ENCODE measurements at places on chromosomes 6 and 20.

- no peak for DNase-seq
Measured at GRCh38 chr6:163842467-163842866, 427.9 kb downstream of the QKI start.

DNA sequence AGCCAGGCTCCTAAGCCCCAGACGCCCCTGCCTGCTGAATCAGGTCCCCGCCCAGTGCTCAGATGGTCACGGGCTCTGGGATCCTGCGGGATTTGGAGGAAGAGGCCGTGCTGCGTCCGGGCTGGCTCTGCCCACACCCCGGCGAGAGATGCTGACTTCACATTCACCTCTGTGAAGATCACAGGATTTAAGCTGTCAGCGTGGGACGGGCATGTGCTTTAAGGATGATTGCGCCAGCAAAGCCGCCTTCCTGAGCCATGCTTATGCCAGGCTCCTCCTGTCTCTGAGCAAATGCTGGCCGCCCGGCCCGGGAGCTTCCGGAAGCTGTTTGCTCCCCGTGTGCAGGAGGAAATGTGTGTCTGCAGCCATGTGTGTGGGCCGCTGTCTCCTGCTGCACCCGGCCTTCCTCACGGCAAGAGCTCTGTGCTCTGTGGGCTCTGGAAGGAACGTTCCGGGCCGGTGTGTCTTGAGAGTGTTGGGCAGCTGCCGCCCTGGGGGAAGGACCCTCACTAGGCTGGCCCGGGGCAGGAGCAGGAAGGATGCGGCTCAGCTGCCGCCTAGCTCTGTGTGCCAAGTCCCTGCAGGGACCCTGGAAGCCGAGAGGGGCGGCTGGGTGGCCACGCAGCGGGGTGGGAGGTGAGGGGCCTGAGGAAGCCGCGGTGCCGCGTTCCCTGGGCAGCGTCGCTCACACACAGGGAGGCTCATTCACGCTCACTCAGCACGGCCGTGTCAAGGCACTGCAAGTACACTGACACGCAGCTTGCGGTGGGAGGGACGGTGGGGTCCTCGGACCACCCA is 19.0 kb upstream of the BHLHE23 start:
- no peak for DNase-seq

GRCh38 chr6:100704961-100705360 is 176.2 kb downstream of the ASCC3 start:
- DNase-seq = no peak

DNA sequence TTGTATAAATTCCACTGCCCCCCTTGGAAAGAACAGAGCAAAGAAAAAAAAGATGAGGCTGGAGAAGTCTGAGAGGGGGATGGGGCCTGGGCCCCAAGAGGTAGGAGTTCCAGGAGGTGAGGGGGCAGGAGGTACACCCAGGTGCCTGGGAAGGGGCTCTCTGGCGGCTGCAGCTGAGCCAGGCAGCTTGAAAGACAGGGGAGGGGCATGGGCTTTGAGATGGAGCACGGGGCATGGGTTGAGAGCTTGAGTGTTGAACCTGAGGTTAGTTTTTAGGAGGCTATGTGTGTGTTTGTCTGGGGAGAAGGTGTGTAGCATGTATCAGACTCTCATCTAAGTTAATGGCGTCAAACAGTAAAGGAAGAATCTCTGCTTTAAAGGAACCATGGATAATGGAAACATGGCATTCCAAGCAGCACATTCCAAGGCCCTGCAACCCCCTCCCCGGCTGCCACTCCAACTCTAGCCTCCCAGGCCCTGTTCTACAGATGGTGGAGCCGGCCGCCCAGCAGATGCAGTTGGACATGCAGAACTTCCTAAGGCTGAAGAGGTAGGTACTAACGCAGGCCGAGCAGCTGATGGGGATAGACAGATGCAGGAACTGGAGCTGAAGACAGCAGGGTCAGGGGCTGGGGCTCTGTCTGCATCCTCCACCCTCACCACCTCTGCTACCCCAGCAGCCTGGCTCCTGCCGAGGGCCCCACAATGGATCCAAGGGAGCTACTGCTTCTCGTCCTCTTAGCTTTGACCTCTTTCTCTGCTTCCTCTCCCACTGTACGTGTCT is 42.1 kb downstream of the MDFI start:
- DNase-seq = no peak

DNA sequence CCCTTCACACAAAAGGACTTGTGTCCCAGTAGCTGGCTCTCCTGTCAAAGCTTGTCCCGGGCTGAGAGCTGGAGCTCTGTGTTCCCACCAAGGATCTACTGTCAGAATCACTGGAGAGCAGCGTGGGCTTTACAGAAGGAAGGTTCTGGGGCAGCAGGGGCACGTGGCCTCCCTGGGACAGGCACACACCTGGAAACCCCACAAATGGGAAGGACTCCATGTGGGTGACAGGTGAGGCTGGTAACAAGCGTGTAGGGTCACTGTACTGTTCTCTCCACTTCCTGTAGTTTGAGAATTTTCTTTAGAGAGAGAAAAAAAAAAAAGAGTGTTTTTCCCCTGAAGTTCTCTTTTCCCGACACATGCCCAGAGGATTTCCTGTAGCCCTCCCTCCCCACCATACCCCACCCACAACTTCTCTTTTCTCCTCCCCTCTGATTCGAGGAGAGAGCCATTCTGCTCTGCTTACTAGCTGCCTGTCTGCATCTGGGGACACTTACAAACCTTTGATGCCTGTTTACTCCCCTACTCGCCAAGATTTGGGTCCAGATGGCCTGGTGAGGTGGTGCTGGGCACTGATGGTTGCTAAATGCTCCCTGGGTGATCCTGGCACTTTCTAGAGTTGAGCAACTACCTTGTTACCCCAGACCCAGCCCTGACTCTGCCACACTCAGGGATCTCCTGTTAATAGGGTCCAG is 84.1 kb upstream of the SIRPA start:
- no peak for DNase-seq

GRCh38 chr6:70033781-70034180 is 167.4 kb downstream of the COL19A1 start:
- no peak for DNase-seq

DNA sequence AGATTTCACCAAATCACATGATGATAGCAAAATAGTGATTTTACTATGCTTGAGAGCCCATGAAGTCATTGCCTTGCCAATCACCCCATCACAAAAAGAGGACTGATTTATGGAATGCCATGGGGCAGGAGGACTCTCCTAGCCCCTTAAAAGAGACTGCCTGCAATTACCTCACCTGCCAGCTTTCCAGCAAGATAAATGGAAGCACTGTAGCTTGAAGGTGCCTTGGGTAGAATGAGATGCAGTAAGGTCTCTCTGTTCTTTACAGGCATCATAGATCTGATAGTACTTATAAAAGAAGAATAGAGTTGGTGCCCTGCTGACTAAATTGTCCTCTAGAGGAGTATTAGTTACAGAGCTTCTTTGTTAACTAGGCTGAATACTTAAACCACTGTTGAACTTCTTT is 242.3 kb downstream of the TMEM242 start:
- DNase-seq = no peak

- DNase-seq = no peak
Measured at GRCh38 chr20:10910535-10911178, 236.9 kb upstream of the JAG1 start.

- no peak for DNase-seq
Measured at GRCh38 chr6:168992446-168993144, 261.1 kb downstream of the THBS2 start.

GRCh38 chr6:154297721-154298120 is 58.9 kb downstream of the IPCEF1 start:
- DNase-seq = no peak

- DNase-seq = no peak
Measured at GRCh38 chr6:829656-830055, 136.7 kb upstream of the EXOC2 start.

DNA sequence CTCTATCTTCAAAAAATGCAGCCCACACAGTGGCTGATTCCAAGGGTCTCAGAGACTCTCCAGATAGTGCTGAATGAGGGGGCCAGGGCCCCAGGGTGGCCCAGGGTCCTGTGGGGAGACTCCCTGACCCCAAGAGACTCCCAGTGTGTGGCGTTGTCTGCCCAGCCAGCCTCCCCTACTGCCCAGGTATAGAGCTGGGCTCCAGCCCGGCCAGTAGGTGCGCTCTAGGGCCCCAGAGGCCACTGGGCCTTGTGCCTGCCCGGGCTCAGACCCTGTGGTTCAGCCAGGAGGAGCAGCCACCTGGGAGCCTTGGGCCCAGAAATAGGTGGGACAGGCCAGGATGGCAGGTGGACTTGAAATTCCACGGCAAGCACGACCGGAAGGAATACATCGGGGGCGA is 30.3 kb upstream of the GATA5 start:
- no peak for DNase-seq

- peak; percentile 47 for DNase-seq
Measured at GRCh38 chr6:45923831-45924391, 91.7 kb downstream of the CLIC5 start.

GRCh38 chr6:6317825-6318733 is 2.4 kb downstream of the F13A1 start:
- no peak for DNase-seq

DNA sequence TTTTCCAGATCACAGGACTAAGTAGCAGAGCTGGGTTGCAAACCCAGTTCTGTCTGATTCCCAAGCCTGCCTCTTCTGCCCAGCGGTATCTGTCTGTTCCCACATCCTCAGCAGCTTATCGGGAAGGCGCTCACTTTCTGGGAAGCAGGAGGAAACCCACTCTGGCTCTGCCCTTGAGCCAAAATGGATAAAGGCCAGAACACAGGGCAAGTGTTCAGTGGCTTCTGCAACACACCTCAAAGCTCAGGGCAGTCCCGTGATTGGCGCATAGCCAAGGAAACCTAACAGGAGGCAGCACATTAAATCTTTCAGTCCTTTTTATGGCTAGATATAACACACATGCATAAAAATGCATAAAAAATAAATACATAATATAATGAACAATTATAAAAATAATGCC is 262.2 kb downstream of the NRN1 start:
- DNase-seq = no peak

DNA sequence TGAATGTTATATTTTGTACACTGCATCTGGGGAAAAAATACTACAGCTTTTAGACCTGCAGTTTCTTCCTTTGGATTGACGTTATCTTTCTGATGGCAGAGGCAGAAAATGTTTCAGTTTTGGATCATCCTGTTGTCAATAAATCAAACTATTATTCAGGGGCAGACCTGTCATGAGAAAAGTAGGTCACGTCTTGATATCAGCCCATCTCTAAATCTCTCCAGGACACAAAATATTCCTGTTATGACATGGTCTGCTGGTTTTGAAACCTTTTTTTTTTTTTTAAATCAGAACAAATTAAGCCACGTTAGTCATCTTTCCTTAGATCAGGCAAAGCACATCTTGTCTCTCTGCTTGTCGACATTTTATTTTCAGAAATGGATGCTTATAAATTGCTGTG is 24.0 kb downstream of the IL20RA start:
- no peak for DNase-seq

GRCh38 chr6:159892053-159892452 is 1.3 kb downstream of the MAS1 start:
- no peak for DNase-seq

GRCh38 chr20:1283522-1284510 is 17.7 kb downstream of the SNPH start:
- DNase-seq = no peak

DNA sequence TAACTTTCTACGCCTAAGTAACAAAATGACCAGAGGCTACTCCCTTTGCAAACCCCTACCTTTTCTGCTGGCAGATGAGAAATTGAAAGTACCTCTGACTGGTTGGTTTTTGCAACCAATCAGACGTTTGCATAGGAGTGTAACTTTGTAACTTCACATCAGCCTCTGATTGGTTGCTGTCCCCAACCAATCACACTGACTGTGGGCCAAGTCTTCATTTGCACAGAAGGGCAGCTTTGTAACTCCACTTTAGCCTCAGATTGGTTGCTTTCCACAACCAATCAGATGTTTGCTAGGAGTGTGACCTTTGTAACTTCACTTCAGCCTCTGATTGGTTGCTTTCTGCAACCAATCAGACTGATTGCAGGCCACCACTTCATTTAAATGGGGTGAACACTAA is 89.1 kb downstream of the ME1 start:
- DNase-seq = no peak

DNA sequence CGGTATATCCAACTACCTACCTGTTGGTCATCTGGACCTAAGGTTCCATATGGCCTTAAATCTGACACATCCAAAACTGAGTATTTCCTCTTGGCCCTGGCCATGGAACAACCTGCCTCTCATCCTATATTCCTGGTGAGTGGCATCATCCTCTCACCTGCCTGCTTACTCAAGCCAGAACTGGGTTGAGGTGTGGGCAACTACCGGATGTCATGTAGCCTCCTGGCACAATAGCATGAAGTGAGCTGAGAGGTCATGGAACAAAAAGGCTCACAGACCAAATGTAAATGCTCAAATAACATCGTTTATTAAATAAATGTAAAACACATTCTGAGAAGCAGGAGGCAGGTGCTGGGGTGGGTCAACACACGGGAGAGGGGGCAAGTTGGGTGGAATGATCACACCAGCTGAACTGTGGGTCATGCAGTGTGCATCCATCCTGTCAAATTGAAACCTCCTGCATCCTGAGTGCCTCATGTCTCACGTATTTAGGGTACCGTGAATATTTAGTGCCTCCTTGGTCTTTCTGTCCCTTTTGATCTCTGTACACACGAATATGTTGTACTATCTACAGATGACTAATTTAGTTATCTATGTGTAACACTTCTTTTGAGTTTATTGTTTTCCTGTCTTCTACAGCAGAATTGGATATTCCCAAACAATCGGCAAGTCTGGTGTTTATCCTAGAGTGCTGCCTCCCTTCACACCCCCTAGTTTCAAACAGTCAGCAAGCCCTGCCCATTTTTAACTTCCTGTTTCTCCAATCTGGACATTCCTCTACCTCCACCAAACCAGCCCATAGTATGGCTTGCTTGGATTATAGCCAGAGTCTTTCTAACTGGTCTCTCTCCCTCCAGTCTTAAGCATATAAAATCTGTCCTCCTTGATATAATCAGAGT is 7.9 kb upstream of the POU5F1 start:
- no peak for DNase-seq

GRCh38 chr6:1757131-1757530 is 147.4 kb downstream of the FOXC1 start:
- no peak for DNase-seq

DNA sequence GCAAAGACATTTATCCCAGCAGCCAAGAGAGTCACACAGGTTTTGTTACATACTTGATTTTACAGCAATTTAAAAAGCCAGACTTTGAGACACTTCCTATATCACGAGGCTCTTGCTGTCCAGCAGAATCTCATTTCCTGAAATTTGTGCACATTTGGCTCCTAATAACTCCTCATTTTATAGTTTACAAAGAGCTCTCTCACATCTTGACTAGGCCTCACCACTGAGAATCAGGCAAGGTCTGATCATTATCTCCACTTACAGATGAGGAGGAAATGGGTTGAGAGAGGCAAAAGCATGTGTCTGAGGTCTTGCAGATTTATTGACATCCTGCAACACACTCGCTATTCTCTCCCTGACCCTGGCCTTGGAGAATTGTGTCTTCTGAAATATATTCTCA is 426.8 kb downstream of the MAFB start:
- DNase-seq = no peak

All from GM13977 (cell line).